Right renal pelvis (tissue), 4 donors: ENCODE measurements at places on chromosomes 12 and 14. TPM values are rescaled to one million over a fixed set of nuclear protein-coding genes. Genes with fewer than 3 reads are reported as not detected.

DNA sequence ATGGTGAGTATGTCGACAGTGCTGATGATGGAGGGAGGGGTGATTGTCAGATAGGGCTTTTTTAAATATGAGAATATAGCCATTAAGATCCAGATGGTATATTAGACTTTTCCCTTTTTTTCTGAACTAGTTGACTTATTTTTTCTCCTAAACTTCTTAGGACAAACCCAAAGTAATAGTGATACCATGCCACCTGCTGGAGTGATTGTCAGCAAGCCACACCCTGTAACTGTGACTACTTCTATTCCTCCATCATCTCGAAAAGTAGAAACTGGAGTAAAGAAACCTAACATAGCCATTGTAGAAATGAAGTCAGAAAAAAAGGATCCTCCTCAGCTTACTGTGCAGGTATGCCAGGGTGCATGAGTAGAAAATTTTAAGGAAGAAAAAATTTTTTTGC is 40.1 kb downstream of the KIAA0586 start:
- no peak for DNase-seq

DNA sequence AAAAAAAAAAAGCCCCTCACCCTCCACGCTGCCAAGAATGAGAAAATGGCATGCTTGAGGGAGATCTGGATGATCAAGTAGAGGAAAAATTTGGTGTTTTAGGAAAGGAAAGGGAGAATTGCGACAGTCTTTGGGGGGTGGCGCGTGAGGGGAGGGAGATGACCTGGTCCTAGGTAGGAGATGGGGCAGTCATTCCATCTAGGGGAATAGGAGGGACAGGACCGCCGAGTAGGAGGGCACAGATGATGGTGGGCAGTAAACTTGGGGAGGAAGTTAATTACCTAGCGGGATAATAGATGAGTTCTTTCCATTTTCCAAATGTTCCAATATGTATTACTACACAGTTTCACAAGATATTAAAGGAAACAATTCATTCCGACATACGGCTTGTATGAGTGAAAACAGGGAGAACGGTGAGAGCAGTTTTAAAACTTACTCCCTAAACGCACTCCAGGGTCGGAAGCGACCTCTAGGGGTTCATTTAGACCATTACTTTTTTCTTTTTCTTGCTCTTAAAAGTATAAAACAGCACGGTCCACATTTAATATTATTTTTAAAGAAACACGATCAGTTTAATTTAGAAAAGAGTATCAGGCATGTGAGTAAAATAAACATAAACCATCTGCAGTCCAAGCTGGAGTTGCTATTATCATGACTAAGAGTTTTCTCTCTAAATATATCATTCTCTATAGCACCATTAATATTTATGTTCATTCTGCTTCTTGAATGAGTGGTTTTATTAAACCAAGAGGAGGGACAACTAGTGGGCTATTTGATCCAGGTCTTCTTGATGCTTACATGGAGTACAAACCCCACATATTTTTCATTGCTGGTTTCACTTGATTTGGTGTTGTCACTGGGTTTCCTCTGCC is 3.0 kb upstream of the FNTB start:
- no peak for DNase-seq

GRCh38 chr12:131091976-131092691 is 138.4 kb downstream of the ADGRD1 start:
- no peak for DNase-seq

- no peak for DNase-seq
Measured at GRCh38 chr12:93140325-93140724, 211.2 kb upstream of the EEA1 start.

DNA sequence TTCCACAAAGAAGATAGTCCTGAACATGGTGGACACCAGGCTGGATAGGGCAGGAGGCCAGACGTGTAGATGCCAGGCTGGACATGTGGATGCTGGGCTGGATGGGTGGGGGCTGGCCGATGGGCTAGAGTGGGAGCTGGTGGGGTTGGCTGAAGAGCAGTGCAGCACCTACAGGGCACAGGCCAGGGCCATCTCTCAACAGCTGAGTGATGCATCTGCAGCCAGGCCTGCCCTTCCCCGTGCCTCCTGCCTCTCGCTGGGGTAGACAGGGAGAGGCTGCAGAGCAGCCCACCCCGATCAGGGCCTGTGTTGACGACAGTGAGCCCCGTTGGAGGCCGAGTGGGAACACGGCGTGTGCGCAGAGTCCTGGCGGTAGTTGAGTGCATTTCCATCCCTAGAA is 39.3 kb downstream of the EP400 start:
- no peak for DNase-seq

GRCh38 chr12:80015660-80016059 is 80.8 kb upstream of the PPP1R12A start:
- DNase-seq = no peak

GRCh38 chr14:59483363-59483762 is 845 bp downstream of the L3HYPDH start:
- DNase-seq = no peak

GRCh38 chr12:132561427-132562156 is 48.8 kb downstream of the LRCOL1 start:
- no peak for DNase-seq

DNA sequence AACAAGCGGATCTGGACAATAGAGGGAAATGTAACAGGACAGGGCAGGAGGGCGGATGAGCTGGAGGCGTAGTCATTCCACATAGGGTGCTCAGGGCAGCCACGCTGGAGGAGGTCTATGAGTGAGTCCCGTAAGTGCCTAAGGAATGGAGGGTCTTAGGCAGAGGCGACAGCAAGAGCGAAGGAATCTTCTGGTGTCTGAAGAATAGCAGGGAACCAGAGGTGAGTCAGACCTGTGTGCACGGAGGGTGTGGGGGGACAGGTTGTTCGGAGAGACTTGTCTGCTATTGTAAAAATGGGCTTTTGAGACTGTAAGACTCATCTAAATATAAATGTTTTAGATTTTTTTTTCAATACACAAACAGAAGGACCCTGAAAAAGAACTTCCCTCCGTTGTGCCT is 70.6 kb downstream of the SETD3 start:
- DNase-seq = no peak

DNA sequence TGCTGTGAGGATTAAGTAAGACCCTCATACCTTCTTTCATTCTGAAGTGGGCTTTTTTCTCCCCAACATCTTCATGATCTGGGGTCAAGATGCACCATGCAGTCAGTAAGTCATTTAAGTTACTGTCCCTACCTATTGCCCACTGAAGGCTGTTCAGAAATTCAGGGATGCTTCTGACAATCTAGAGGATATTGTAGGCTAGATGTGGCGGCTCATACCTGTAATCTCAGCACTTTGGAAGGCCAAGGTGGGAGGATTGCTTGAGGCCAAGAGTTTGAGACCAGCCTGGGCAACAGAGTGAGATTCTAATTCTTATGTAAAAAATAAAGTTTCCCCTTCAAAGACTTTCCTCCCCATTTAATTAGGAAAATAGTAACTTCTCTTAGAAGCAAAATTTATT is 28.7 kb downstream of the PHETA1 start:
- no peak for DNase-seq

DNA sequence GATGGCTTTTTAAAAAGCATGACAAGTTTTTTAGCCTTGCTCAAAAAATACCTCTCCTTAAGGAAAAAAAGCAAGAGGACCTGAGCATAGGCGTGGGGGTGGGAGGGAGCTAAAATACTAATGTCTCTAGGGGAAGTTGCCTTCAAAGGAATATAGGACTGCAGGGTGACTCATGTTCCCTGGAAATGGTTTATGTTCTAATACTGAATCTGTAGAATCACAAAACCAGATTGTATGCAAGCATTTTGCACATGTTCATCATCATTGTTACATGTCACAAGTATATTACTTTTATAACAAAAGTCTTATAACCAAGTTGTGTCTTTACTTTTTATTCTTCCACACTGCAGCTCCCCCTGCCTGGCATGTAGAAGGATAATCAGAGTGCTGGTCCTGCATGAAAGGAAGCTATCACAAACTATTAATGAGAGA is 36.6 kb downstream of the GPR135 start:
- DNase-seq = no peak

- no peak for DNase-seq
Measured at GRCh38 chr12:55838361-55838760, 4.4 kb downstream of the MMP19 start.

Gene BATF
- 1.00 TPM for polyA plus RNA-seq

Gene FAM222A
- 8.6 TPM for polyA plus RNA-seq

Gene KRT82
- not detected for polyA plus RNA-seq

Gene PTPRR
- 0.40 TPM for polyA plus RNA-seq

Gene TAS2R46
- polyA plus RNA-seq = not detected

Gene ACSM4
- not detected for polyA plus RNA-seq
